ENCODE measurements at places on chromosomes 4 and X.
A peak's percentile ranks its signal among the peaks of the same experiment; 100 is the strongest.

DNA sequence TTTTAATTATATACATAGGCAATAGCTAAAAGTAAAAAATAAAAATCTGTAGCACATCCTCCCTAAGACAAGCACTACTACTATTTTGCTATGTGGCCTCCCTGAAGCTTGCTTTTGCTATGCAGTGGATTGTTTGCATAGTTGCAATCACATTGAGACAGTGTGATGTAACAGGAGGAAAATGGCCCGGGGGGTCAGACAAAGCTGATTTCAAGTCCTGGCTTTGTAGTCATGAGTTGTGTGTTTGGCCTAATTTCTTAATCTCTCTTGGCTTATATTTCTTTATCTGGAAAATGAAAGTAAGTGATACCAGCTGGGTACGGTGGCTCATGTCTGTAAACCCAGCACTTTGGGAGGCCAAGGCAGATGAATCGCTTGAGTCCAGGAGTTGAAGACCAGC lies 166.6 kb downstream of the LHFPL1 start:
- no peak for DNase-seq

- DNase-seq = no peak
These were observed 48.4 kb upstream of the MAP3K15 start for GRCh38 chrX:19563746-19564145.

- peak; percentile 83 for DNase-seq
These were observed 56.2 kb downstream of the CD99L2 start for GRCh38 chrX:150842198-150842685.

- no peak for DNase-seq
These were observed 480.7 kb downstream of the INPP4B start for GRCh38 chr4:142365391-142365790.

- DNase-seq = no peak
These were observed 172.8 kb downstream of the PDHA2 start for GRCh38 chr4:96012687-96013086.

DNA sequence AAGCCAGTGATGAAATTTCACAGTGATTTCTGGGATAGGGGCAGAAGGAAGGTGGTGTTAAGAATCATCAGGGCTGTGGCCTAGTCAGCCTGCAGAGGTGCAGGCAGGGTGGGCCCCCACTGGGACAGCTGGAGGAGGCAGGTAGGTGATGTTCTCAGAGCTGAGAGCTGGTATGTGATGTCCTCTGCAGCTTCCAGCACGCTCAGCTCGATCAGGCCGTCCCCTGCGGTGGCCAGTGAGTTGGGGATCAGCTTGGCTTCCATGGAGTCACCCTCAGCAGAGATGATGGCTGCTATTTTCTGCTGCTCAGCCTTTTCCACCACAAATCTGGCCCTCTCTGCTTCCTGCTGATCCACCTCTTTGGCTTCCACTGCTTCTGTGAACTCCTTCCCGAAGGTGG lies 81.1 kb downstream of the IL1RAPL2 start:
- DNase-seq = no peak

DNA sequence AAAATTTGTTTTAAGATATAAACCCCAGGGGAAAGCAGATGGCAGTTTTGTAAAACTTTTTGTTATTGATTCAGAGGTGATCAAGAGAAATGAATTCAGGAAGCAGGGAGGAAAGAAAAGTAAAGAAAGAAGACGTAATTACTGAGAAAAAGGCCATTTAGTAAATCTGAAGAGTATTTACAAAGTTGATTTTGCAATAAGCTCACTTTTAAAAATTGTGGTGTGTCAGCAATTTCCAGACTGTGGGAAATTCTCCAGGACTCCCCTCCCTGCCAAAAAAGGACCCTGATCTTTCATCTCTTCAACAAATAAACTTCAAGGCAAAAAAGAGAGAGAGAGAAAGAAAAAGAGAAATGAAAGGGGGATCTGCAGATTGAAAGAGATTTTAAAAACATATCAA lies 36.6 kb downstream of the PCYT1B start:
- no peak for DNase-seq

GRCh38 chrX:29422034-29422433 lies 793.3 kb upstream of the MAGEB2 start:
- no peak for DNase-seq

GRCh38 chr4:174252412-174252811 lies 31.1 kb downstream of the FBXO8 start:
- no peak for DNase-seq

DNA sequence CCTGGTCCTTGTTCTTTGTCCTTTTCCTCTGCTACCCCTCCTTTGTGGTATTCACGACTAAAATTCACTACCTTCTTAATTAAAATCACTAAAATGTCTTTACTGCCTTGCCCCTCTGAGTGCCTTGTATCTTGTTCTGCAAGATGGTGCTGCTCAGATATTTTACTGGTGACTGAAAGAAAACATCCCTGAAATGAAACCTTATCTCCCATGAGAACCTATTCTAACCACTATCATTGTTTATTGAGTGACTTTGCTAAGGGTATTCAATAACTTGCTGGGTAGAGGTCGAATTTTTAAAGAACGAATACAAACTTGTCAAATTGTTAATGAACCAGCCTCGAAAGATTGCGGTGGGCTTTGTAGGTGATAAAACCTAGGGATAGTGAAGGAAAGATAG lies 52.8 kb downstream of the SPRY1 start:
- DNase-seq = no peak

DNA sequence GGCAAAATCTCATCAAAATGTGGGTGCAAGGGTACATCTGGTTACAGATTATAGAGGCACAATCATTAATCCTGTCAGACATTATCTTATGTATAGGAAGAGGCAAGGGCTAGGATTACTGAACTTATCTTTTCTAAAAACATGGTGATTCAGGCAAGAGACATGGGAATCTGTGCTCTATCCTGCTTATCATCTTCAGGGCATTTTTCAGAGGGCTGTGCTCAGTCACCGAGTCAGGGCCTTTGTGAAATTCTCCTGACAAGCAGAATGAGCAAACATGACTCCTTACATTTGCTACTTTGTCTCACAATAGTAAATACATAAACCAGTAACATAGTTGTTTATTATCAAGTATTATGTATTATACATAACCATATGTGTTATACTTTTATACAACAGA lies 84.2 kb upstream of the KCTD8 start:
- no peak for DNase-seq

DNA sequence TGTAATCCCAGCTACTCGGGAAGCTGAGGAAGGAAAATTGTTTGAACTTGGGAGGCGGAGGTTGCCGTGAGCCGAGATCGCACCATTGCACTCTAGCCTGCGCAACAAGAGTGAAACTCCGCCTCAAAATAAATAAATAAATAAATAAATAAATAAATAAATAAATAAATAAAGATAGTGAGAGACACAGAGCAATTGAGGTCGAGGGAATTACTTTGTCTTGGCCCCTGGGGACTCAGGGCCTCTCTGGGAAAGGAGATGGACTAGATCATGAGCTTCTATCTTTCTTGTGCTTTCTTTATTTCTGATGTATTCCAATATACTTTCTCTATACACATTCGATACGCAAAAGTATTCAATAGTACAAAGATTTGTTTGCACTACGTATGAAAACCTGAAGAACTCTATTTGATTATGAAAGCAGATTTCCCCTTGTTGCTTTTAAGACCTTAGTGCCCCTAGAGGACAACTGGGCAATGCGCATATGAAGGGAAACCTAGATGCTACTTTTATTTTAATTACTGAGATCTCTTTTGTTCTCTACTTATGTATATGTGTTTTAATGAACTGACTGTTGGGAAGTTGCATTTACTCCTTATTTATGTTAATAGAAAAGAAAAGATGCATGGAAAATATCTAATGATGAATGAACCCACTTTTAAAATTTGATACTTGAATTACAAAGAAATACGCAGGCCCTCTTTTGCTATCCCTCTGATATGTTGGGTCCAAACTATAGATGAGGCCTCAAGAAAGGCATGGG lies 12.8 kb upstream of the ELOVL6 start:
- DNase-seq = no peak

DNA sequence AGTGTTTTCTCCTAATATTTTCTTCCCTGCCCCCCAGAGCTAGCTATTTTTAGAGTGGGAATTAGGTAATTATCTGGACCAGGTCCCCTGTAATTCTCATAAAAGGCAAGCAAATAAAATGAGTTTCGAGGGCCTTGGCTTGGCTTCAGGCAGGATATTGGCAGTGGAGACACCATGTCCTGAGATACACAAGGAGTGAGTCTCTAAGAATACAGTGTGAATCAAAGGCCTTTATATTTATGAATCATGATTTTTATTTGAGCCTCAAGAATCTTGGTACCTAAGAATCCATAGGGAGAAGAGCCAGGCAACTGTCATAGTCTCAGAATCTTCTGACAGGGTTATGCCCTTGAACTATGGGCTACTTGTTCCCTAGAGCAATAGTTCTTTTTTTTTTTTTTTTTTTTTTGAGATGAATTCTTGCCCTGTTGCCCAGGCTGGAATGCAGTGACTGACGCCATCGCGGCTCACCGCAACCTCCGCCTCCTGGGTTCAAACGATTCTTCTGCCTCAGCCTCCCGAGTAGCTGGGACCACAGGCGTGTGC lies 205.4 kb downstream of the LDB2 start:
- no peak for DNase-seq

- DNase-seq = no peak
These were observed 4.3 kb downstream of the PSAPL1 start for GRCh38 chr4:7430368-7430964.

DNA sequence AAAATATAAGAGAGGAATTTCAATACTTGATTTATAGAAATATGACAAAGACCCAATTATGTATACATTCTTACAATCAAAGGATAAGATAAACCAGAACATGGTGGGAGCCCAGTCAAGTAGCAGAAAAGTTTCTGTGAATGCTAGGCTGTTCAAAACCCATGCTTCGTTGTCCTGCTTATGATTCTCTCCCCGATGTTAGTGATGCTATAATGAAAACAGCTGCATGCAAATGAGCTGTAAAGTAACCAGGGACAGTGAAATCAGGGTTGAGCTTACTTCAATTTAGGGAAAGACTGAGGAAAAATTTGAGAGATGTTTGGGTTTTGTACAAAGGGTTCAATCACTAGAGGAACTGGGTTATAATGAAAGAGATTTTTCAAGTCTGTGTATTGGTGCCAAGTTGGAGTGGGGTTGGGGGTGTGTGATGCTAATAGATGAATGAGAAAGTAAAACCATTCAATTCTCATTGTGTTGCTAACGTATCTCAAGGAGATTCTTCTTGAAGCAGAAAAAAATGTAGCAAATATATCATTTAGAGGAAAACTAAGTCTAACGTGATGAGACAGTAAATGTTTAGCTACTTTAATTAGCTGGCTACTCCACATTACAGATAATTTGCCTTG lies 59.3 kb upstream of the PPP1R2C start:
- no peak for DNase-seq

DNA sequence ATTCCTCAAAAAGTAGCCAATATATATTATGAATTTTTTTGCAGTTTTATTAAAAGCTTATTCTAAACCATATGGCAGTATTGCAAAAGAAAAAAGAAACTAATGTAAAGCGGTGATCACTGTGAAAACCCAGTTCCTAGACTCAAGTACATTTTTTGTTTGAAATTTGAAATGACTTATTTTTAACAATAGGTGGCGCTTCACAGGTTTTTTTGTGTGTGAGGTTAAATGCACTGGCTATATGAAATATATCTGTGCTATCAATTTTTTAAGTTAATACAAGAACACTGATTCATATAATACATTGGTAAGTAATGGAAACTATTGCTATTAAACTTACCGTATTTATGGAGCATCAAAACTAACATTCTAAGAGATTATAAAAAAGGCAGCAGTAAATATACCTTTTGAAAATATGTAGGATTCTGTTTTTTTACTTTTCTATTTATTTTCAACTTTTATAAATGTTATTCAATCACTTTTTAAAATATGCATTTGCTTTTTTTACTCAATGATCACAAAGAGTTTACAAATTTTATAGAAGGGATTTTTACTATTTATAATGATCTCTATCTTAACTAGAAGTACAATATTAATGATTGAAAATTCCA lies 5.6 kb upstream of the SPRY1 start:
- DNase-seq = no peak

DNA sequence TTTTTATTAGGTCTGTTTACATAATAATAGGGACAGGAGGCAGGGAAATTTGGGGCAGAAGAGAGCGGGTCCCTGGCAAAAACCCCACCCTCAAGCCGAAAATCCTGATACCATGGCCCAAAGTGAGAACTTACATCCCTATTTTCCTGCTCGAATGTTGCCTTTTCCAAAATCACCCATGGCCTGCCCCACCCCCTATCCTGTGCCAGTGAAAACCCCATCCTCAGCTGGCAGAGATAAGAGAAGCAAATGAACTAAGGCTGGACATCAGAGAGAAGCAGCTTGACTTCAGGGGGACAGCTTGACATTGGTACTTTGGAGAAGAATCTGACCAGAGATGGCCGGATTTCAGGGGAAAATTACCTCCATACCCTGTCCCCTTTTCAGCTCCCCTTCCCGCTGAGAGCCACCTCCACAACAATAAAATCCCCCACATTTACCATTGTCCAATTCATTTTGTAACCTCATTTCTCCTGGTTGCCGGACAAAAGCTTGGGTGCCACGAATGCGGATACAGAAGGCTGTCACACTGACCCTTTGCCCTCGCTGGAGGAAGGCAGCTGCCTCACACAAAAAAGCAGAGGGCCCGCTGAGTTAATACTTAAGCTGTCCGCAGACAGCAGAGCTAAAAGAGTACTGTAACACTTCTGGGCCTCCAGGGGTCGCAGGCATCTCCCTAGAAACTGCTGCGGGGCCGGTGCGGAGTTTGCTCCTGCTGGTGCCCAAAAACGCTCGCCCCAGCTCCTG lies 196.2 kb downstream of the SNCA start:
- no peak for DNase-seq

- no peak for DNase-seq
These were observed 210.2 kb upstream of the ADAMTS3 start for GRCh38 chr4:72779241-72779640.

- DNase-seq = no peak
These were observed 140.2 kb downstream of the STIM2 start for GRCh38 chr4:27000820-27001219.

- DNase-seq = no peak
These were observed 61.3 kb upstream of the CASK start for GRCh38 chrX:41984628-41985027.

- no peak for DNase-seq
These were observed 141.2 kb downstream of the NDST3 start for GRCh38 chr4:118175506-118175905.

GRCh38 chrX:11137543-11138139 lies 26.5 kb downstream of the HCCS start:
- DNase-seq = no peak

GRCh38 chrX:153327561-153327960 lies 6.0 kb upstream of the PNMA6F start:
- DNase-seq = no peak

- no peak for DNase-seq
These were observed 30.6 kb downstream of the SUPT20HL2 start for GRCh38 chrX:24283127-24283794.

GRCh38 chrX:9291629-9292028 lies 173.2 kb upstream of the TBL1X start:
- DNase-seq = peak; percentile 90

DNA sequence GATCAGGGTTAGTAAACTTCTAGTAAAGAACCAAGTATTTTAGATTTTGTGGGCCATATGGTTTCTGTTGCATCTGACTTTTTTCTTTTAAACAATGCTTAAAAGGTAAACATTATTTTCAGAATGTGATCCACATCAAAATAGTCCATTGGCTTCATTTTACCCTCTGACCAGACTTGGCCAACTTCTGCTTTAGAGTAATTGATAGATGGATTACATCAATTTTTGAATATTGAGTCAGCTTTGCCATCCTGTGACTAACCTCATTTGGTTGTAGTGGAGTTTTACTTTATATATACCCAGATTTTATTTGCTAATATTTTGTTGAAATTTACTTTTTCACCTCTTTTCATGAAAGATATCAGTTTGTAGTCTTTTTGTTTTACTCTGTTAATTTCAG lies 559.8 kb downstream of the TLL1 start:
- DNase-seq = no peak

Measured in NCI-H1092 (cell line).